ENCODE measurements at places on chromosomes 4 and X.

DNA sequence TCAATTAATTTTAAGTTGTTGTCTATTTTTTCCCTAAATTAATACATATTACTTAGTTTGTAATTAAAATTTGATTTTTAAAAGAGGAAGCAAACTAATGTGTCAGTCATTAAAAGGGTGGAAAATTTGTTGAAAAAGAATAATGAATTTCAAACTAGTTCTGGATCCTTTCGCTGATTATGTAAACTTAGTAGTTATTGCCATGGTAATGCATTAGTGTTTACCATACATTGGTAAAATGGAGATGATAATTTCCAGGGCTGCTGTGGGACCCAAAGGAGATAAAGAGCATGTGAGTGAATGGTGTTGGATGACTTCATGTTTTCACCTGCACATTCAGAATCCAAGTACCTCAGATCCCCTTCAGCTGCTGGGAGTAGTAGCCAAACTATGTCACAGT lies 6.5 kb downstream of the BEX3 start:
- DNase-seq, result no peak

DNA sequence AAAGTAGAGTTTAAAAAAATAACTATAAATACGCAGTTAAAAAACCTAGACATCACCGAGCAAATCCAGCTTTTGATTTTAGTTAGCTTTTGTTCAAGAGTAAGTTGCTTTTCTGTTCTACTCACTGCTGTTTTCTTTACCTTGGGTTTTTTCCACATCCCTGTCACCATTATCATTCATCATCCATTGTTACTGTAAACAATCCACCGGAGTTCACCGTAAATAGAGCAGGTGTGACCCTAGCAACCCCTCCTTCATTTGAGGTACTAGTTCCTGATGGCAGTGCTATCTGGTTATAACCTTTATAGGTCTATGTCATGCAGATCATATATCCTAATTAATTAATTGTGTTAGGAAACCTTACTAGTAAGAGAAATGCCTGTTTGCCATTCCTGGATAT lies 43.0 kb upstream of the TEX13D start:
- no peak for DNase-seq

GRCh38 chr4:28557755-28558154 lies 1697.1 kb downstream of the STIM2 start:
- DNase-seq, result no peak

- DNase-seq, result peak; percentile 90
Measured at GRCh38 chr4:54085284-54085683, 14.7 kb upstream of the GSX2 start.

DNA sequence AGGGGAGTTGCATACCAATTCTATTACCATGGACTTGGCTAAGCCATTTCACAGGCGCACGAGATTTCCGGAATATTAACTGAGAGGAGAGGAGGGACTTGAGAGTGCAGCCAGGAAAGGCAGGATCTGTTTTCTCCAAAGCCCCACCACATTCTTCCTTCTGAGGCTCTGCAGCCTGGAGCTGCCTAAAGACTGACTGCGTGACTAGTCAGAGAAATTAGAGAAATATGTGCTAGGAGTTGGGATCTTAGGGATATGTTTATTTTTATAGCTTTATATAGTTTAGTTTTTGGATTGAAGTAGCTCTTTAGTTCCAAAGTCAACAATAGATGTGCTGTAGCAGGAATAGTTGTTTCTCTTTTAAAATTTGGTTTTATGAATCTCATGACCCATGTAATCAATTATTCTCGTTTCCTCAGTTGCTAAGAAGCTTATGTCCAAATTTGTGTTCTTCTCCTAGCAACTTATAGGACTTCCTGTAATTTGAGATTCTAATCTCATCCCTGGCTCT lies 300.1 kb upstream of the DDX53 start:
- DNase-seq, result no peak

- DNase-seq, result no peak
Measured at GRCh38 chr4:8035371-8035780, 95.7 kb upstream of the AFAP1 start.

GRCh38 chr4:132513491-132513890 lies 635.6 kb upstream of the PCDH10 start:
- no peak for DNase-seq

- no peak for DNase-seq
Measured at GRCh38 chr4:70515367-70516250, 2.8 kb upstream of the AMTN start.

DNA sequence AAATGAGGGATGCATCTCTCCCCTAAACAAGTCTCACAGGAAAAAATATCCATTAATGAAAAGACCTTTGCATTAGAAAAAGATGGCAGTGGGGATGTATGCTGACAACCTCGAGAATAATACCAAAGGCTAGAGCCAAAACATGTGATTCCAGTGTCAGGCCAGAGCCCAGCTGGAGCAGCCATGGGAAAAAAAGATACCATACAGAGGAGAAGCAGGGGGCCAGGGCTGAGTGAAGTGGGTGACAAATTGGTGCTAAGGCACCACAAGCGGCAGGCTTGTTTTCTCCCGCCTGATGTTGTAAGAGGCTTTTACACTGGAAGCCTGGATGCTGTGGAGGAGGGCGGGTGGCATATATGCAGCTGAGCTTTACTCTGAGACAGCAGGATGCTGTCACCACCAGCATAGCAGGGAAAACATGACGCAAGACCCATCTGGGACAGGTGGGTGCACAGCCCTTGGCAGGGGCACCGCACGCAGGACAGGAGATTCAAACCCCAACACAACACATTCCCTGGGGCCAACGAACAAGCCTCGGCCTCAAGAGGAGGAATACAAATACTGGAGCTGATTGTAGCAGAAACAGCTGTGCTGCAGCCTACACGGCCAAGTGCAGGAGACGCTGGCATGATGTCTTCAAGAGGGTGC lies 91.9 kb downstream of the TSPAN5 start:
- DNase-seq, result peak; percentile 90

DNA sequence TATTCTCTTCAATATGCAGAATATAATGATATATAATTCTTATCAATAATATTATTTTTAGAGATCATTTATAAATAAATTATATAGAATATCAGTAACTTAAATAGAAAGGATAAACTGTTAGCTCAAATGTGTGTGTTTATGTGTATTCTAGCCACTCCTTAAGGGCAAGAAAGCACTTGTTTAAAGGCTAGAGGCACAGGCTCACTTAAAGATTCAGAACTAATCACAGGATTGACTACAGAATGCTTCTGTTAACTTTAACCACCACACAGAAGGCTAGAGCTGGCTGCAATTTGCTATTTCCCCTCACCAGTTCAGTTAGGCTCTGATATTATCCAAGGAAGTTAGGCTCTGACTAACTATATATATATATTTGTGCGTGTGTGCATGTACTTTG lies 69.6 kb downstream of the TBCK start:
- DNase-seq, result no peak

DNA sequence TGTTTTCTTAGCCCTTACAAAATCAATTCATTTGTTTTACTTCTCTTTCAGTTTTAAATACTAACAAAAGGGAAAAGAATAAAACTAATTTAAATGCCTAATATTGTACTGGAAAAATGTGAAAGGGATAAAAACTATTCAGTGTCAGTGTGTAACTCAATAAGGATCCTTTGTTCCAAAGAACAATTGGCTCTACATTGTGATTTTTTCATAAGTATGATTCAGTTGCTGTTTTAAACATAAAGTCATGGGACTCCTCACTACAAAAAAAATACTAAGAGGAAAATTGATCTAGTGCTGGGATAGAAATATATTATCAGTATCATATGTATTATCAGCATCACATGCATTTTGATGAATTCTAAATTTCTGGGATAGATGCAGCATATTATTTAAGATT lies 199.4 kb upstream of the TRAM1L1 start:
- DNase-seq, result peak; percentile 14

DNA sequence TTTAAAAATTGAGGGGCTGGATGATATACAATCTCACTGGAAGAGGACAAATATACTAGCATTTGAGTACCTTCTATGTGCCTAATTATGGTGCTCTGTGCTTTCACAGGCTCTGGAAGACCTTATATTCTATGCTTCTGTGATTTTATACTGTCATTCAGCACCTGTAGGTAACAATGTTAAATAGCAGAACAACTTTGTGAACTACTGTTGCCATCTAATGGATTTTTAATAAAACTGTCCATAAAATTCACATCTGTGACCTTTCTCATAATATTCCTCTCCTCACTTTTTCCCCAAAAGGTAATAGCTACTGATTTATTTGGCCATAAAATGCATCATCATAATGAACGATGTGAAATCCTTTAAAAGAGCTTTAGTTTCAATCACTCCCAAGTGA lies 21.9 kb downstream of the POU3F4 start:
- no peak for DNase-seq

- no peak for DNase-seq
Measured at GRCh38 chr4:86717651-86718050, 123.5 kb downstream of the PTPN13 start.

GRCh38 chr4:130559268-130559667 lies 1463.3 kb downstream of the C4orf33 start:
- no peak for DNase-seq

GRCh38 chr4:165768281-165768680 lies 104.8 kb upstream of the TLL1 start:
- DNase-seq, result no peak

DNA sequence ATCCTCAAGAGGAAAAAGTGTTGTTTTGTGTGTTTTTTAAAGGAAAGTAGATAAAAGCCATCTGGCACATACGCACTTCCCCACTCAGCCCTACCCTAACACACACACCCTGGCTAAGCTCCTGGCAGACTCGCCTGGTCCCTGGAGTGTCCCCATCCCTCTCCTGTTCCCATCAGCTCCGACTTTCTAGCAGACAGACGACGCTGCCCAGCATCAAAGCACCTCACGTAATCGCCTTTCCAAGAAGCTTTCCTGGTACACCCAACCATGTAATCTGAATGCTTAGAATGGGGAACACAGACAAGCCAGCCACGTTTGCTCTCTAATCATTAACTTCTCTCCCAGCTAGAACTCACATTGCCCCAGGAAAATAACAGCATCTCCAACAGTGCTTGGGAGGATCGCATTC lies 116.2 kb downstream of the AFAP1 start:
- peak; percentile 48 for DNase-seq

DNA sequence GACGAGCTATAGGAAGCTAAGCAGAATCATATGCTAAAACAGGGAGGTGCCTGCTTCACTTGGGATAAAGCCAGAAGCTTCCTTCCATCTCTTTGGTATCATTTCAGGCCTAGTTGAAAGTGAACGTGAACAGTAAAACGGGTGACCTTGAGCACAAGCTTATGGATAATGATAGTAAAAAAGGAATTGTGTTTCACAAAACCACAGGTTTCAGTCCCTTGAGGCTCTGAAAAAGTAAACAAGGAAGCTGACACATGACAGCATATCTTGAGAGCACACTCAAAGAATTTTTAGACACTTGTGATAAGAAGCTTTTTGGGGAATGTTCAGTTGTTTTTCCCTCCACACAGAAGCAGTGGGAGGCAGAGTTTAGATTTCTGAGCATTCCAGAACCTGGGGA lies 286.1 kb downstream of the DCHS2 start:
- DNase-seq, result no peak

DNA sequence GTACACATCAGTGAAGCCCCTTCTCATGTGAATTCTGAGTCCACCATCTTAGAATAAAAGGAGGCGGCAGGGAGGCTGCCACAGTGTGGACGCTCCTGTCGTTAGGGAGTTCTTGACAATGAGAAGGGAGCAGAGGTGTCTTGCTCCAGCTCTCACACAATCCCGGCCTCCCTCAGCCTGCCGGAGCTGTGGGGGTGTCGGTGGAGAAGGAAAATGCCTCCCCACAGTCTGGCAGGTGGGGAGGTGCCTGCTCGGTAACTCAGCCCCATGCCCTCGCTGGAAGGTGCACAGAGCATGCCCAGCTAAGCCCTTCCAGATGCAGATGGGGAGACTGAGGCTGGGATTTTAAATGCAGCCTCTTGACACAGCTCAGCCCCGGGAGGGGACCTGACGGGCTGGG lies 20.0 kb upstream of the SH3TC1 start:
- DNase-seq, result no peak

DNA sequence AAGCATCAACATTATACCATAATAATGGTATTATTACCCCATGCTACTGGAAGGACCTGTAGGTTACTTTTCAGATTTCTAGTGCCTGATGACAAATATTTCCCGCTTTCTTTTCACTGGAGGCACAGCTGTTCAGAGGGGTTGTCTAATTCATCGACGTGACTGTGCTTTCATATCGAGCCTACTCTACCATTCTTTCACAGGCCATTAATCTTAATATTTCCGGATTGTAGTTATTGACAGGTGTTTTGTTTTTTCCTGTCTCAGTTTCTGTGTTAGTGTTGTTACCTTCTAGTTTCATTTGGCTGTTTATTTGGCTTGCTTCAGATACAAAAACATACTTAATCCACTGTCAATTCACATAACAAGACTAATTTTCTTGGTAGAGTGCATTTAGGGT lies 330.9 kb downstream of the SPOCK3 start:
- no peak for DNase-seq

GRCh38 chr4:8084712-8085490 lies 73.7 kb downstream of the ABLIM2 start:
- no peak for DNase-seq

DNA sequence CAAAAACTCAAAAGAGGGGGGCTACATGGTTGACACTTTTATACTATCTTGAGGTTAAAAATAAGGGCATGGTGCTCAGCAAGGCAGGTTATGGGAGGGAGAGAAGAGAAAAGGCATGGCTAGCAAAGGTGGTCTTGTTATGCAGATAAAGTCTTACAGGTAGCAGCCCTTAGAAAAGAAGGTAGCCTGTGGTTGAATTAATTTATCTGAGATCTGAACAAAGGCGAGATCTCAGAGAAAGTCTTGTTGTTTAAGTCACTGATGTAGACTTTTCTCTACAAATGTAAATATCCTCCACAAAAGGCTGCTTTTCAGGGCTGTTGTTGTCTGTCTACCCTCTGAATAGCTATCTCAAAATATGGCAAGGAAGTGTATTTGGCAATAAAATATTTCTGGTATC lies 1250.4 kb downstream of the PCDH18 start:
- no peak for DNase-seq

GRCh38 chrX:107672955-107673378 lies 44.7 kb downstream of the PRPS1 start:
- DNase-seq, result peak; percentile 57

GRCh38 chrX:323721-324628 lies 5.4 kb upstream of the GTPBP6 start:
- DNase-seq, result no peak

DNA sequence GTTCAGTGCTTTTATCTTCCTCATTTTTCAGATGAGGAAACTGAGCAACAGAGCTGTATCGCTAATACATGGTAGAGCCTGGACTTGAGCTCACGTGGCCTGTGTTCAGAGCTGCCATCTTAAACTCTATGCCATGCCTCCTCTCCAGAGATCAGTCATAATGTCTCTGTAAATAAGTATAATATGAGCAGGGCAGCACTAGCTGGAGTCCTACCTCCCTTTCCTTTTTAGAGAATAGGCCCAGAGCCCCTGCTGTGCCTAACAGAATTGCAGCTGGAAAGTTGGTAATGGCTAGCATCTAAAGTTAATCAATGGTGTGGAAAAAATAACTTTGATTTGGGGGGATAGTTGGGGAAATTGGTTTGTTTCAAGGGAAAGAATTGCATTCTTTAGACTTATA lies 20.4 kb downstream of the CASP6 start:
- DNase-seq, result no peak

- DNase-seq, result no peak
Measured at GRCh38 chrX:13821738-13822137, 4.8 kb upstream of the GPM6B start.

Measured in Ammon's horn (tissue), 1 donor.